ENCODE measurements at places on chromosomes 5 and 9.

DNA sequence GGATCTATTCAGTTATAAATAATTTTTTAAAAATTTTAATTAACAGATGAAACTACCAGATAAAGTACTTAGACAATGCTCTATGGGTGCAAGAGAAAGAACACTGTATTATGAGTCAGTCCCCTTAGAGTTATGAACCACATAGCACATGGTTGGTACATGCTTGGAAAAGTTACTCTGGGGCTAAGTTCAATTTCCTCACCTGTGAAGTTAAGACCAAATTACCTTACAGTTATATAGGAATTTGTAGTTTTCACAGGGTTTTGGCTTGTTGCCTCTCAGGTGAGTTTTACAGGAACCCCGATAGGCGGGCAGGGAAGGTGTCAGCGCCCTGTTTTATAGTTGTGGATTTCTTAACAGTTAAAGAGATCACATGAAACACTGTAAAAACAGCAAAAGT, 1.2 kb downstream of the PANK3 start:
- peak; percentile 23 for DNase-seq

- no peak for DNase-seq
These were observed 27.2 kb downstream of the HSPA4 start for GRCh38 chr5:133079048-133079447.

GRCh38 chr9:77156646-77157371, 20.5 kb upstream of the VPS13A start:
- DNase-seq: no peak

DNA sequence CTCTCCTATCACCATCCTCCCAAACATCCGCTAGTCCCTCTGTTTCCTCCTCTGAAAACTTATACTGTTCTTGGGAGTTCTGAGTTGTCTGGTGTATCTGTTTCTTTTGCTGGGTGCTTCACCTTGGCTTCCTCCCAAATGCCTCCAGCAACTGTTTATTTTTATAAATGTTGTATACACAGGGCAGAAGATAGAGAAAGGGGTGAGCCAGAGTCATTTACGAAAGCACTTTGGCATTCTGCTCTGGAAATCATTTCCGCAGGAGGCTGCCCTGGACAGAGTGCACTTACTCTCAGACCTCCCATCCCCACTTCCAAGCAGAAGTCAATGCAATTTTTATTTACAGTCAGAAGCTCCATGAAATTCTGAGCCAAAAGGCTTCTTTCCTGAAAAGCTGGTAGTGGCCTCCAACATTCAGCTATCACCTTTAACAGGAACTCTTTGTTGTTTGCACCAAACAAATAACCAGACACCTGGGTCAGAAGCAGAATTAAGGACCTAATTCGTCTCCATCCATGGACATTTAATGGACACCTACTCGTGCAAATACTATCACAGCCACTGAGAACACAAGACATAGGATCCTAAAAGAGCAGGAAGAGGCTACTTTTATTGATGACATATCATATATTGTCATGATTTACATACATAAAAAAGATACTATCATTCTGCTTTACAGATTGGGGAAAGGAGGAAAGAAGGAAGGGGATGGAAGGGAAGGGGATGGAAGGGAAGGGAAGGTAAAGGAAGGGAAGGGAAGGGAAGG, 229.5 kb upstream of the PAPPA start:
- DNase-seq: peak; percentile 41

DNA sequence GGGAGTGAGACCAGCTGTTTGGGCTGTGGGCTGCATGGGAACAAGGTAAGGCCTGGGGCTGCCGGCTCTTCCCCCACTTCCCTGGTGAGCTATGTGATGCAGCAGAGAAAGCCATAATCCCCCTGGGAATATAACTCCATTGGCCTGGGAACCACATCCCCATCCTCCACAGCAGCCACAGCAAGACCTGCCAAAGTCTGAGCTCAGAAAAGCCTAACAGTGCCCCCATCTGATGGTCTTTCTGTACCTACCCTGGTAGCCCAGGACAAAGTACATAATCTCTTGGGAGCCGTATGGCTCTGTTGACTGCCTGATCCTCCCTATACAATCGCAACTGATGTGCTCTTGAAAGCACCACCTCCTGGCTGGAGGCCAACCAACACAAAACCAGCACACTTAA, 432.6 kb downstream of the CDH18 start:
- no peak for DNase-seq

GRCh38 chr9:6484210-6484609, 71.2 kb downstream of the UHRF2 start:
- no peak for DNase-seq

- DNase-seq: peak; percentile 45
These were observed 60.4 kb downstream of the EHMT1 start for GRCh38 chr9:137679249-137679648.

- DNase-seq: no peak
These were observed 201.2 kb downstream of the GAPVD1 start for GRCh38 chr9:125462861-125463291.

- DNase-seq: no peak
These were observed 43.4 kb upstream of the N4BP3 start for GRCh38 chr5:178069909-178070308.
